Stimulated activated CD4-positive, alpha-beta T cell treated with anti-CD3 and anti-CD28 coated beads, Interleukin-4, amount 100 ng/mL, for 1 hour (primary cell): ENCODE measurements at places on chromosomes 1 and 21.

DNA sequence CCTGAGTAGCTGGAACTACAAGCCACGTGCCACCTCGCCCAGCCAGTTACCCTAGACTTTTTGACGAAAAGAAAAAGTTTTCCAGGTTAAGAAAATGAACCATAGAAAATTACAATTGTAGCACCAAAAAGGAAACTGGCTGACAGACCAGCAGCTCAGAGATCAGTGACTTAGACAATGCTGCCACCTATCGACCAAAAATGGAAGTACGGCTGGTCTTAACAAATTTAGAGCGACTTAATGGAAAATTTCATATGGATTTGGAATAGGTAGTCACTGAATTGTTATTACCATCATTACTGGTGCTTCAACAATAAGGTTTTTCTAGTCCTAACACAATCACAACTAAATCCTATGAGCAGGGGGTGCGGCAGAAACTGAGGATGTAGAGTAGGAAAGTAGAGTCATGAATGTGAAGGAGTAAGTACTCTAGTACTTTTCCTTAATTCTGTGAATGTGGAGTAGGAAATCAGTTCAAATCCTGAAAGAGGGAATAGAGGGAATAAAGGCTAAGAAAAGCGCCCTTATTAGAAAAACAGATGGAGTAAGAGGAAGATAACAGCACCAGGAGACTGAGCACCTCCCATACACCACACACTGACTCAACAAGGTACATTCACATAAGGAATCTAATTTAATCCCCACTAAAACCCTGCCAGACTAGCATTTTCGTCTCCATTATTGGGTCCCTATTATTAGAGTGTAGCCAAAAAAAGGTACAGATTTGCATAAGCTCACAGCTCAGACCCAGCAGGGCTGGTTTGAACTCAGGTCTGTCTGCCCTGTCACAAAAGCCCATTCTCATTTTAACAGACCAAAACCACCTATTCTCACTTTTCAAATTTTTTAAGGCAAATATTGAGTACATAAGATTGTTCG is 37.9 kb upstream of the MGST3 start:
- DNase-seq: peak; percentile 65

DNA sequence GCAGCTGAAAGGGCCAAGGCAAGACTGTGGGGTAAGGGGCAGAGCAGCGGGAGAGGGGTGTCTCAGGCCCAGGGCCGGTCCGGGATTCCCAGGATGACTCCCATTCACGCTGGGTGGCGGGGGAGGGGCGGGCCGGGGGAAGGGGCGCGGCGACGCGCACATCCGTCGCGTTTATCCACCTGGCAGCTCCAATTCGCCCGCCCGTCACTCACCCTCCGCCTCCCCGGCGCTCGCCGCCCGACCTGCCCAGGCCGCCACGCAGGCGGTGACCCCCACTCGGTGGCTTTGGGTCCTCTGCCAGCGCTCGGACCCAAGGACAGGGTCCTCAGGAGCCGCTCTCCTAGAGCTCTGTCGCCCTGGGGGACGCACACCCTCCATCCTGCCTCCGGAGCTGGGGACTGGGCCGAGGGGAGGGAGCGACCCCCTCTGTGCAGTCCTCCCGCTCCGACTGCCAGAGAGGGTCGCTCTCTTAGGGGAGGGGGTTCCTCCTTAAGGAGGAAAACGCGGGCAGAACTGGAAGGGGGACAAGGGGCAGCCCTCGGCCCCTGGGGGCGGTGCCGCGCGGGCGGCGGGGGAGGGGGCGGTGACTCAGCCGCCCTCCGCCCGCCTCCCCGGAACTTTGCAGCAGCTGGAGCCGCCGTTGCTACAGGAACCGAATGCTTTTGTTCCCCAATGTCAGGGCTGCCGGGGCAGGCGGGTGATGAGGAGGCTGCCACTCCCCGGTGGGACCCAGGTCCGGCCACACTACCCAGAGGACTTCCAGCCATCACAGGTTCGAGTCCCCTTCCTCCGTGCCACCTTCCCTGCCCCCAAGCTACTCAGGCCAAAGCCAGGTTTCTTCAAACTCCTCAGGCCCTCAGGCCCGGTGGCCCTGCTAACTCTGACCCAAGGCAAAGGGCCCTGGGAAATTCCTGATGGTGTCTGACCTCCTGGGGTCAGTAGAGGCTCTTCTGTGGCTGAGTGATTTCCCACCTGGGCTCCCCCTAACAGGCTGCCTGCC is 3.4 kb downstream of the ADGRB2 start:
- DNase-seq: peak; percentile 65

DNA sequence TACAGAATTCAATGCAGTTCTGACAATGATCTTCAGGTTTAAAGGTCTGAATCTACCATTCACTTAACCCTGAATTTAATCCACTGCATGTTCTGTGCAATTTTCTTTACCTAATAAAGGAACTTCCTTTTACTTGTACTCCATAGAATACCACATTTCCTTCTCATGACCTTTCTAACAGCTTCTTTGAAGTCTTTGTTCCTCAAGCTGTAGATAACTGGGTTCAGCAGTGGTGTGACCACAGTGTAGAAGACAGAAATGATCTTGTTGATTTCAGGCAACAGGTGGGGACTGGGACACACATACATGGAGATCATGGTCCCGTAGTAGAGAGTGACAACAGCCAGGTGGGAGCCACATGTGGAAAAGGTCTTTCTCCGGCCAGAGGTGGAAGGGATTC is 878 bp downstream of the OR11L1 start:
- no peak for DNase-seq

- DNase-seq: no peak
Observed at GRCh38 chr1:26890467-26890796, 349 bp upstream of the GPN2 start.

DNA sequence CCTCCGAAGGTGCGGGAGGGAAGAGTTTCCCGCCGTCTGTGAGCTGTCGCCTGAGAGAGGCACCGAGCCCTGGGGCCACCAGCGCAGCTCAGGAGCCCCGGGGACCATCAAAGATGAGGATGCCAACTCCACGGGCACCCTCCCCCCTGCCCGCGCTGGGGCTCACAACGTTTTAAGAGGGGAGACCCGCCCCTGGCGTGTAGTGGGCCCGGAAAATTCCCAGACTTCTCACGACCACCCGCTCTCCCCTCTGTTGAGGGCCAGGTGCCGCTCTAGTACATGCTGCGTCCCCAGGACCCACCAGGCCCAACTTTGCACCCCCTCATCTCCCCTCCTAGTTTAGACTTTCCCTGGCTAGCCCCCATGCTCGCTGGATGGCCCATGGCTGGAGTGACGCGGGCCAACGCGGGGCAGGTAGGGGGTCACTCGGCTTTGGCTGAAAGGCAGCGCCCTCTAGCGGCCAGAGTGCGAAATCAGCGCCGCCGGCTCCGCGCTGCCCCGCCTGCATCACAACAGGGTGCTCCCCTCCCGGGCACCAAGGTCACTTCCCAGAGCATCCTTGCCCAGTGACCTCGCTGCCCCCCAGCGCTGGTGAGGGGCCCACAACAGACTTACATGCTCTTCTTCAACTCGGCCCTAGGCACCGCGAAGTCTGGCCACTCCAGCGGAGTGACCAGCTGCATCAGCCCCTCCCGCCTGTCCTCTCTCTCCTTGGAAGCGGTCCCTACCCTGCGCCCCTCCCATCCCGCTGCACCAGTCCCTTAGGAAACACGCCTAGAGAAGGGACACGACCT is 1.8 kb downstream of the CD160 start:
- peak; percentile 72 for DNase-seq

GRCh38 chr1:216532251-216532798 is 109.1 kb upstream of the USH2A start:
- DNase-seq: no peak

DNA sequence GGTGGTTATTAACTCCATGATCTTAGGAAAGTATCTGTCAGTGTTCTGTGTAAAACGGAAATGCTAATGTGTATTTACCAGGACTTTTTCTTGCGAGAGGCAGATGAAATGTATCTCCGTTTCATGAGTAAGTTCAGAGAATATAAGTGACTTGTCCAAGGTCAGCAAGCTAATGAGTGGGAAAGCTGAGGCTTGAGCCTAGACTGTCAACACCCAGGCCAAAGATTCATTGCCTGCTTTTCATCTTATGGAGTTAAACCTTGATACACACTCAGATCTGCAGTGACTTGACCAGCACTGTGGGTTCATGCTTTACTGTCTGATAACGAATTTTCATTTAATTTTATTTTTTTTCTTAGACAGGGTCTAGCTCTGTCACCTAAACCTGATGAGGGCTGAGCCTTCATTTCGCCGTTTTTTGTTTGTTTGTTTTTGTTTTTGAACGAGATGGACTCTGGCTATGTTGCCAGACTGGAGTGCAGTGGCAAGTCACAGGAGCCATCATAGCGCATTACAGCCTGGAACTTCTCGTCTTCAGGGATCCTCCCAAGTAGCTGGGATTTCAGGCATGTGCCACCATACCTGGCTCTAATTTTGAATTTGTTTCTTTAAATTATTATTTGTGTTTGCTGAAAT is 918 bp upstream of the JTB start:
- no peak for DNase-seq

GRCh38 chr1:11187494-11187893 is 1.7 kb upstream of the ANGPTL7 start:
- DNase-seq: no peak

DNA sequence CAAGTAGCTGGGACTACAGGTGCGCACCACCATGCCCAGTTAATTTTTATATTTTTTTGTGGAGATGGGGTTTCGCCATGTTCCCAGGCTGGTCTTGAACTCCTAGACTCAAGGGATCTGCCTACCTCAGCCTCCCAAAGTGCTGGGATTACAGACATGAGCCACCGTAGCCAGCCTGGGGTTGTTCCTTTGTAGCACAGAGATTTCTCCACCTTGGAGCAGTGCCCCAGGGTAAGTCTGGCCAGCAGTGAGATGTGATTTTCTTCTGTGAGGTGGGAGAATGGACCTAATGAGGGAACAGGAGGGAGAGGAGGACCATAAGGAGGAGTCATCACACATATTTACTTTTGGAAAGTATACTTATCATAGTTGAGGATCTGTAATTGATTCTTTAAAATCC is 61.1 kb upstream of the GADD45A start:
- DNase-seq: no peak

- no peak for DNase-seq
Observed at GRCh38 chr1:9085306-9085940, 16.0 kb upstream of the SLC2A5 start.

GRCh38 chr1:211908453-211908852 is 77.9 kb upstream of the LPGAT1 start:
- DNase-seq: no peak

- no peak for DNase-seq
Observed at GRCh38 chr1:224339442-224340033, 9.6 kb upstream of the NVL start.

- no peak for DNase-seq
Observed at GRCh38 chr21:38859852-38860251, 54.1 kb downstream of the ETS2 start.

- DNase-seq: no peak
Observed at GRCh38 chr1:217528271-217528670, 102.6 kb downstream of the GPATCH2 start.

- no peak for DNase-seq
Observed at GRCh38 chr1:172144445-172145061, 275.9 kb upstream of the C1orf105 start.

DNA sequence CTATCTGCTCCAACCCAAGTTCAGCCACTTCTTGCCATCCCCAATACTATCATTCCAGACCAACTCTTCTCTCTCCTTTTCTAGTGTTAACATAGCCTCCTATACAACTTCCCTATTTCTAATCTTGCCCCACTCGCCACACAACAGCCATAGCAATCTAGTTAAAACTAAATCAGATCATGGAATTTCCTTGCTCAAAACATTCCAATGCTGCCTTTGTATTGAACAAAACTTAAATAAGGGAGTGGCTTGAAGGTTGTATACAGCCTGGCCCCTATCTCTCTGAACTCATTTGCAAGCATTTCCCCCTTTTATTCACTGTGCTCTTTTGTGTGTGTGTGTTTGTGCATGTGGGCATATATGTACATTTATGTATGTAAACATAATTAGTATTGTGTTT is 118.1 kb upstream of the SGIP1 start:
- no peak for DNase-seq

DNA sequence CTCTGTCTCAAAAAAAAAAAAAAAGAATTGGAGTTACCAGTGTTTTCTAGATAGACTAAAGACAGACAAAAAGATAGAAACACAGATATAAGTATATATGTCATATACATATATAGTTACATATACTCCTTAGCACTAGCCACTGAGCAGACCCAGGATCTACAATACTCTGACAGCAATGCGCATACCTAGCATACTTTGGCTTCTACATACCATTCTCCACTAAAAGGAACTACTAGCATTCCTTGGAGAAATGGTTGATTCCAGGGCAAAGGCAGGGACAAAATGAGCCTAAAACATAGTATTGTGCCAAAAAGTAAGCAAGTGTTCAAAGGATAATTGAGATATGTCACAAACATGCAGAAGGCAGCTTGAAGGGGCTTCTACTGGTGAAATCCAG is 22.7 kb downstream of the SYNJ1 start:
- DNase-seq: no peak

- no peak for DNase-seq
Observed at GRCh38 chr1:187038784-187039183, 210.0 kb downstream of the PLA2G4A start.

DNA sequence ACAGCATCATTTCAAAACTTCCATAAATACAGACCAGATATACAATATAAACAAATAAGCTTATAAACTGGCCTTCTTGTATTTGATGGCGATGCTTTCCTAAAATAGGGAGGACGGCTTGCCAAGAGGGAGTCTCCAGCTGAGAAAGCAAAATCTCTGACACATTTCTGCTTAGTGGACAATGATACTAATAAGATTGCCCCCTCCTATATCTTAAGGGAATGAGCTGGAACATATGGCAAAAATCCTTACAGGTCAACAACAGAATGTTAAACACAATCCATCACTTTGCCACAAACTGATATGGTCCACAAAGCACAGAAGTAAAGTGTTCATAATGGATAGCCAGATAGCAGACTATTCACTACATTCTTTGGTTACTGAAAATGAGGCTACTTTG is 7.1 kb upstream of the GADD45A start:
- DNase-seq: no peak

DNA sequence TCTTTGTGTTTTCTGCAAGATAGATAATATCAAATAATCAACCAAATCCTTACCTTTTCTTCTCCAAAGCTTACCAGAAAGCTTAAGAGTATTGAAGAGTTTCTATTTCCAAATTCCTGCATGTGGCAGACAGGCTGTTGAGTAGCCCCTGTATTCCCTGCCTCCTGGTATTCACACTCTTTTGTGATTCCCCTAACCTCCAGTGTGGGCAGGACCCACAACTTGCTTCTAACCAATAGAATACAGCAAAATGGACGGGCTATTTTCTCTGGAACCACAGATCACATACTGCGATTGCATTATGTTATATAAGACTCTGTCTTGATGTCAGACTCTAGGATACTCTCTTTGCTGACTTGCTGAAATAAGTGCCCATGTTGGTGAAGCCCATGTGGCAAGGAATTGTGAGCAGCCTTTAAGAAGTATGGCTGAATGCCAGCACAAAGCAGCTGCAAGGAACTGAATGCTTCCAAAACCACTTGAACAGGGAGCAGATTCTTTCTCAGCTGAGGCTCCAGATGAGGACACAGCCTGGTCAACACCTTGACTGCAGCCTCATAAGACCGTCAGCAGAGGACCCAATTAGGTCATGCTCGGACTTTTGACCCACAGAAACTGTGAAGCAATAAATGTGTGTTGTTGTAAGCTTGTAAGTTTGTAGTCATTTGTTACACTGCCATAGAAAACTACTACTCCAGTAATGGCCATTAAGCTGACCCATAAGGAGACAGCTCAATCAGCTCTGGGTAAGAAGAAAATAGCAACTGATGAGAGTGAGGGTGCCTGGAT is 47.9 kb upstream of the PLXNA2 start:
- DNase-seq: no peak

- no peak for DNase-seq
Observed at GRCh38 chr1:31575369-31576140, 760 bp upstream of the TINAGL1 start.

GRCh38 chr1:68409426-68409825 is 40.3 kb downstream of the RPE65 start:
- no peak for DNase-seq
